ENCODE measurements at places on chromosomes 2 and 18. TPM values are rescaled to one million over a fixed set of nuclear protein-coding genes. Genes with fewer than 3 reads are reported as not detected.

RAX gene
- total RNA-seq: not detected

CFAP221 gene
- 1.1 TPM for total RNA-seq

FARSB gene
- total RNA-seq: 11.9 TPM

TTC27 gene
- total RNA-seq: 12.7 TPM

BCL2 gene
- 9.2 TPM for total RNA-seq

NEB gene
- 0.64 TPM for total RNA-seq

CCDC68 gene
- 0.87 TPM for total RNA-seq

CHST10 gene
- total RNA-seq: 20.6 TPM

RND3 gene
- 2.9 TPM for total RNA-seq
